Activated T-helper 1 cell treated with anti-CD3 and anti-CD28 coated beads, Interleukin-12 subunit alpha, Interleukin-12 subunit beta, Interleukin-2, Interleukin-4 antibody, amounts not matched to agents 30 ng/mL and 10 ng/mL and 1 ng/mL, durations not matched to agents 14 hours and 24 hours and 36 hours (primary cell): ENCODE measurements at places on chromosomes 7 and 10. TPM values are rescaled to one million over a fixed set of nuclear protein-coding genes. Genes with fewer than 3 reads are reported as not detected.

ADAM22 gene
- 1.4 and 1.5 TPM in 2 replicates for total RNA-seq

KIF20B gene
- total RNA-seq = 48.7 TPM in 2 replicates

EPO gene
- total RNA-seq = not detected in 2 replicates

NUTM2A gene
- total RNA-seq = 0.31 TPM in 1 of 2 replicates, not detected in the other

POLL gene
- total RNA-seq = 32.4 and 33.5 TPM in 2 replicates

MET gene
- 3.2 TPM in 2 replicates for total RNA-seq

MRLN gene
- 0.23 and 0.54 TPM in 2 replicates for total RNA-seq

CTAGE6 gene
- 0.93 TPM in 1 of 2 replicates, not detected in the other for total RNA-seq

TET1 gene
- 0.71 and 0.73 TPM in 2 replicates for total RNA-seq

SPDYE8 gene
- total RNA-seq = not detected in 2 replicates

CCDC201 gene
- total RNA-seq = not detected in 2 replicates

CUZD1 gene
- total RNA-seq = 3.0 TPM in 2 replicates

EGFR gene
- 0.10 TPM in 1 of 2 replicates, not detected in the other for total RNA-seq

TBX20 gene
- 0.15 and 0.23 TPM in 2 replicates for total RNA-seq

PTN gene
- not detected in 2 replicates for total RNA-seq

PLCE1 gene
- not detected in 2 replicates for total RNA-seq

TMEM196 gene
- total RNA-seq = not detected in 2 replicates

AMZ1 gene
- total RNA-seq = 0.05 TPM in 1 of 2 replicates, not detected in the other

CCDC172 gene
- total RNA-seq = not detected in 2 replicates

RPEL1 gene
- not detected in 2 replicates for total RNA-seq

FAM131B gene
- 0.44 and 0.54 TPM in 2 replicates for total RNA-seq

HOXA11 gene
- total RNA-seq = not detected in 2 replicates

ZNF736 gene
- total RNA-seq = 19.8 and 21.3 TPM in 2 replicates

NACAD gene
- 0.05 TPM in 1 of 2 replicates, not detected in the other for total RNA-seq

PNLIPRP2 gene
- not detected in 2 replicates for total RNA-seq

SFTPD gene
- total RNA-seq = not detected in 2 replicates

PRR15 gene
- not detected in 2 replicates for total RNA-seq

NKX1-2 gene
- total RNA-seq = not detected in 2 replicates

AKR1C4 gene
- not detected in 2 replicates for total RNA-seq

DDC gene
- total RNA-seq = not detected in 2 replicates

COL1A2 gene
- 9.3 and 10.2 TPM in 2 replicates for total RNA-seq

CABCOCO1 gene
- not detected in 2 replicates for total RNA-seq

GPR85 gene
- total RNA-seq = not detected in 2 replicates

CHN2 gene
- not detected in 2 replicates for total RNA-seq

PDSS1 gene
- total RNA-seq = 39.3 and 43.1 TPM in 2 replicates

NUPR2 gene
- total RNA-seq = not detected in 2 replicates

ZNF488 gene
- total RNA-seq = not detected in 2 replicates

TMEM236 gene
- total RNA-seq = 0.05 TPM in 1 of 2 replicates, not detected in the other

IGF2BP3 gene
- 2.5 and 2.7 TPM in 2 replicates for total RNA-seq

ADCYAP1R1 gene
- not detected in 2 replicates for total RNA-seq
